ENCODE measurements at places on chromosomes 6 and 20.

GRCh38 chr6:159431750-159432149, 261.3 kb downstream of the SOD2 start:
- DNase-seq: no peak

DNA sequence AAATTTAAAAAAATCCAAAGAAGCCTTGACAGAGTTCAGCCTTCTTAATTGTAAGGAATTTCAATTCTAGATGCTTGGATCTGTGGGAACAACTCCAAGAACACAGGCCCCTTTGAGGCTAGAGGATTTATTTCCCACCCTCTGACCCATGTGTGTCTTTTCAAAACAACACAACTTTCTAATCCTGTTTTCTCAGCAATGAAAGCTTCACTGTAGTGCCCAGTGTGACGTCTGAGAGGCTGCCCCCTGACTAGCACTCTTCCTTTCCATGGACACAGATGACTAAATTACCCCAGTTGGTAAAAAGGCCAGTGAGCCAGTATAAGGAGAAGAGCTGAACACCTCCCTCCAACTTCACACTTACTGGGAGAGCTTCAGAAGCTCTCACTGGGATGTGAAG, 16.5 kb upstream of the CCR6 start:
- no peak for DNase-seq

GRCh38 chr6:15623276-15624116, 39.3 kb downstream of the DTNBP1 start:
- peak; percentile 29 for DNase-seq

DNA sequence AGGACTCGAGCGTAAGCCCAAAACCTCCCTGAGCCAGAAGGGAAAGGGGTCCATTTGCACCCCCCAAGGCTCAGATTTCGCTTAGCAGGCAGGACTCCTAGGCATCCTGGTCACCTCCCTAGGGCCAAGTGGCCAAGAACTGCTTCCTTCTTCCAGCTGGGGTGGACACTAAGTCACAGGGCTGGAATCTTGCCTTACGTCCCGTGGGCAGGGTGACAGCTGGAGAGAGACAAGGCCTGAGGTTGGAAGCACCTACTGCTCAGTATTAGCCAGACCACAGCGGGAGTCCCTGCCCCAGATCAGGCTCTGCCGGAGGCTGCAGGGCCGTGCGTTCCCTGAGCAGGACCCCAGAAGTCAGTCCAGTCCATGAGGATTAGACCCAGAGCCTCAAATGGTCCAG, 19.7 kb downstream of the LAMA5 start:
- no peak for DNase-seq

DNA sequence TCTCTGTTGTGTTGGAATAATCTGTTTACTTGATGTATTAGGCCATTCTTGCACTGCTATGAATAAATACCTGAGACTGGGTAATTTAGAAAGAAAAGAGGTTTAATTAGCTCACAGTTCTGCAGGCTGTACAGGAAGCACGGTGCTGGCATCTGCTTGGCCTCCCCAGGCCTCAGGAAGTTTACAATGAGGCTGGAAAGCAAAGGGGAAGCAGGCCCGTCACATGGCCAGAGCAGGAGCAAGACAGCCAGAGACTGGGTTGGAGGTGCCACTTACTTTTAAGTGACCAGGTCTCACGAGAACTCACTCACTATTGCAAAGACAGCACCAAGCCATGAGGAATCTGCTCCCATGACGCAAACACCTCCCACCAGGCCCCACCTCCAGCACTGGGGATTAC, 50.6 kb upstream of the FUCA2 start:
- DNase-seq: no peak

GRCh38 chr6:167712731-167713475, 113.8 kb upstream of the AFDN start:
- DNase-seq: no peak

GRCh38 chr6:1348675-1349074, 36.8 kb downstream of the FOXQ1 start:
- no peak for DNase-seq

DNA sequence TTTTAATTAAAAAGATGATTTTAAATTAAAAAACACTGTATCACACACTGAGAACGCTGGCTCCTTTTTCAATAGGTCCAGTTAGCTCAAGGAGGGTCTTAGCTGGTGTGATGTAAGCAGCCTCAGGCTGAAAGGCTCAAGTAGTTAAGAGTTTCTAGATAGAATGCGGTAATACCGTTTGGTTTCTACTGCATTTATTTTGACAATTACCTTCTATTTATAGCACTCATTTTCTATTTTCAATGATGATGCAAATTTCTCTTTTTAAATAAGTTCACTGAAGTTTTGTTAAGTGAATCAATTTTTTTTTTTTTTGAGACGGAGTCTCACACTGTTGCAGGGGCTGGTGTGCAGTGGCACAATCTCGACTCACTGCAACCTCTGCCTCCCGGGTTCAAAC, 87.1 kb downstream of the PREX1 start:
- no peak for DNase-seq

DNA sequence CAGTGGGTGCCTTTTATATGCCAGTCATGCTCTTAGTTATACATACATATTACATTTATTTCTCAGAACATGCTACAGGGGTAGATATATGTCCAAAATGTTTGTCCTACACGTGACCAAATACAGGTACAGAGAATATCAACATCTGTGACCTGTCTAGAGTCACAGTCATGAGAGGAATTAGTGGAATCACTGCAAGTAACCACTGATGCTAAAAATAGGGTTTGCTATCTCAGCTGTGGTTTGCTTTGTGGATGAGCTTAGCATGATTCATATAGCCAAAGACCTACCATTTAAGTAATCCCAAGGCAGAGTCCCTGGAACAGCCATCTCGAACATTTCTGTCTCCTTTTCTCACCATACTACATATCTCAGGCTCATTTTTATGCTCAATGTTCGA, 32.3 kb downstream of the GSTA3 start:
- DNase-seq: no peak

DNA sequence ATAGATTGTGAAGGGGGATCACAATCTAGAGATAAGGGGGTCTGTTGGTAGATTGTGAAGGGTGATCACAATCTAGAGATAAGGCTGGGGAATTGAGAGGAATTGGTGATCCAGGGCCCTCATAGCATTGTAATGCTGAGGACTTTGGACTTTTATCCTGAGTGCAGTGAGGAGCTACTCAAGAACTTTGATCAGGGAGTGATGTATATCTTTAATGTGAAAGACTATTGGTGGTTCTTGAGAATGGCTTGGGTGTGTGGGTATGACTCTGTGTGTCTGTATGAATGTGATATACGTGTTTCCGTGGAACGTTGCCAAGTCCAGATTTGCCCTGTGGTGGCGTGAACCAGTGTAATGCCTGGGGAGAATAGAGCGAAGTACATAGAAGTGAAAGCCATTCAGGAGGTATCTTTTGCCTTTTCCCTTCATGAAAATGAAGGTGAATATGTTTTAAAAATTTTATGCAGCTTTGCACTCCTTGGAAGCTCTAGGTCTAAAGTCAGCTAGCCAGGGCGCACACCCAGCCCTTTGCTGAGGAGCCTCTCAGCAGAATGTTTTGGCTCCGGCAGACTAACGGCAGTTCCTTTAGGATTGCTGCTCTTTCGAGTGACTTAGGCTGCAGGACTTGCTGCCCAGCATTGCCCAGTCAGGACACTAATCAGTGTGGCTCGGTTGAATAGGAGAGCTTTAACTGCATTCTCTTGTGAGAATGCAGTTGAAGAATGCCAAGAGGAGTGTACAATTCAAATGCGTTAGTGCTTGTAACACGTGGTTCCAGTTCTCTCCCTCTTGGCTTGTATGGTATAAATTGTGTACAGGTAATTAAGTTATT, 3.5 kb downstream of the ZFAND3 start:
- DNase-seq: no peak

- DNase-seq: no peak
These were observed 199.5 kb upstream of the KCNK16 start for GRCh38 chr6:39521958-39522357.

- DNase-seq: no peak
These were observed 48.5 kb downstream of the BTBD3 start for GRCh38 chr20:11966186-11966585.

GRCh38 chr20:10636326-10636818, 37.4 kb downstream of the JAG1 start:
- no peak for DNase-seq

DNA sequence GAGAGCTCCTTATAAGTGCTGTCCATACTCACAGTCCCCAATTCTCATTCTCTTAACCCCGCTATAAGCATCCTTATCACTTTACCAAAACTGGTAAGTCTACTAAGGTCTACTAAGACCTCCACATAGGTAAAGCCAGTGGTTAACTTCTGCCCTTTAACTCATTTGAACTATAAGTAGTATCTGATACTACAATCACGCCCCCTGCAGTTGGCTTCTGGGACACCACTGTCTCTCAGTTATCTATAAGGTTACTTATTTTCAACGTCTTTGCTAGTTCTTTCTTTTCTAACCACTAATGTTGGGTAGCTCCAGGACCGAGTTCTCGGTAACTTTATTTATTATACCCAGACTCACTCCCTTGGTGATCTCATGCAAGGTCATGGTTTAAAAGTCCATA, 142.6 kb downstream of the ARHGAP18 start:
- DNase-seq: peak; percentile 66

DNA sequence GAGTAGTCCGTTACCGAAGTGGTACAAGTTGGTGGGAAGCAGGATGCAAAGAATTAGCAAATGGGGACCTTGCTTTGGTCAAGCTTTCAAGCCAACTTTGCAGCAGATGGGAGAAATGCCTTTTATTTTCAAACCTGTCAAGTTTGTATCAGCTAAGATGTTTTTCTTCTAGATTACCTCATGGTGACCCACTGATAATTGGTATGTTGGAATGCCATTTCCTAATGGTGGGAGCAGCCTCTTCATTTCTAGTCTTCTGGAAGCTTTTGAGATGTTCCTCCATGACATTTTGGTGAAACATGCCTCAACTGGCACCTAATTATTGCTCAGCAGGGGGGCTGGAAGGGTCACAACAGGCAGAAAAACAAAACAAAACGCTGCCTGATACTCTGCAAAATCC, 43.7 kb downstream of the ADNP start:
- DNase-seq: no peak

GRCh38 chr6:137121401-137121997, 51.9 kb downstream of the IL22RA2 start:
- no peak for DNase-seq

DNA sequence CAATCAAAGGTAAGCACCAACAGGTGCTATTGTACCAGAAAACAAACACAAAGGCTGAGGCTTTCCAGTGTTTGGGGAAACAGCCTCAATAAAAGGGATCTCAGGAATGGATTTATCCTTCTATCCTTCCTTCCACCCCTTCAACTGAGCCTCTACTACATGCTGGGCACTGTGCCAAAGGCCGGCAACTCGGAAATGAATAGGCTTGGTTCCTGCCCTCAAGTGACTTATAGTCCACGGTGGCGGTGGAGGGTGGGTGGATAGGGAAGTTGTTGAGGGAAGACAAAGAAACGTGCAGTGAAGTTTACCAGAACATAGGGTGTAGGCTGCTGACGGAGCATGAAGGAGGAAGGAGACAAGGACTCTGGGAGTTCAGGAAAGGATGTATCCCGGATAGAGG, 73.4 kb upstream of the TAB2 start:
- DNase-seq: no peak

DNA sequence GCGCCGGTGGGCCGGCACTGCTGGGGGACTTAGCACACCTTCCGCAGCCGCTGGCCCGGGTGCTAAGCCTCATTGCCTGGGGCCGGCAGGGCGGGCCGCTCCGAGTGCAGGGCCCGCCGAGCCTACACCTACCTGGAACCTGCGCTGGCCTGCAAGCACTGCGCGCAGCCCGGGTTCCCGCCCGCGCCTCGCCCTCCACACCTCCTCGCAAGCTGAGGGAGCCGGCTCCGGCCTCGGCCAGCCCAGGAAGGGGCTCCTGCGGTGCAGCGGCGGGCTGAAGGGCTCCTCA, 10.7 kb upstream of the MPC1 start:
- DNase-seq: no peak

GRCh38 chr6:113856625-113857555, at the start of gene MARCKS:
Gene MARCKS (plus strand): TSS chr6:113857345. CDS start chr6:113857746, 401 bp downstream.
- peak; percentile 97 for DNase-seq

DNA sequence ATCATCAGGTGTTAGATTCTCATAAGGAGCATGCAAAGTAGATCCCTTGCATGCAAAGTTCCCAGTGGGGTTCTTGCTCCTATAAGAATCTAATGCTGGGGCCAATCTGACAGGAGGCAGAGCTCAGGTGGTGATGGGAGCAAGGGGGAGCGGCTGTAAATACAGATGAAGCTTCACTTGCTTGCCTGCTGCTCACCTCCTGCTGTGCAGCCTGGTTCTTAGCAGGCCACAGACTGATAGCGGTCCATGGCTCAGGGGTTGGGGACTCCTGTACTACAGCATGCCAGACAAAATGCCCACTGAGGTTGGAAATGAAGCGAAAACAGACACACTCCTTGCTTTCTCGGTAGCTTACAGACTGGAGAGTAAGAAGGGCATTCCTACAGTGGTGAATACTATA, 386.8 kb downstream of the PLCB1 start:
- DNase-seq: no peak

DNA sequence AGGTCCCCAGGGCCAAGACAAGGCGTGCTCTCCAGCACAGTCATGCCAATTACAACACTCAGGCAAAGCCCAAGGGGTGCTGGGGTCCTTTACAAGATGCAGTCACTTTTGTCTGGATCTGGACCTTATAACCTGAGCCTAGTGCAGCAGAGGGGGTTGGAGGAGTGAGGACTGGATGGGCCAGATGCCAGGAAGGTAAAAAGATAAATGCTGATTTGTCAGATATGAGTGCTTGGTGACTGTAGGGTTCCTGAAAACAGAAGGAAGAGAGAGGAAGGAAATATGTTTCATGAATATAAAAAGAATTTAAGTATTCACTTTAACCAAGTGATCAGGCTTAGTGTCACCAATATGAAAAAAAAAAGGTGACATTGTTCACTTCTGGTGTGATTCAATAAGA, 43.4 kb upstream of the TFAP2A start:
- DNase-seq: no peak

GRCh38 chr6:44725070-44725469, 337.6 kb downstream of the CDC5L start:
- DNase-seq: peak; percentile 21

DNA sequence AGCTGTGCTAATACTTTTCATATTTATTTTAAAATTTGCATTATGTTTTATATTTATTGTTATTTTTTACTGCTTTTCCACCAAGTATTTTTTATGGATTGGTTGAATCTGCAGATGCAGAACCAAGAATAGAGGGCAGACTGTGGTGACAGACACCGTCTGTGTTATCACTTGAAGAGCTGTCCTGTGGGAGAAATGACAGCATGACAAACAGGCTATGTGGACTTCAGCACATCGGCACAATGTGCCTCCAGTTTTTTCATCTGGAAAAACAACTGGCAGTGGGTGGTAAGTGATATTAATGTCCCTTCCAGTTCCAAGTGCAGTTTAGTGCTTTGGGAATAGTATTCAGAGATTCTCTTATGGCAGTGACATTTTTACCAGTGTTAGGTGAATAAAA, 492.9 kb downstream of the PRKN start:
- no peak for DNase-seq

DNA sequence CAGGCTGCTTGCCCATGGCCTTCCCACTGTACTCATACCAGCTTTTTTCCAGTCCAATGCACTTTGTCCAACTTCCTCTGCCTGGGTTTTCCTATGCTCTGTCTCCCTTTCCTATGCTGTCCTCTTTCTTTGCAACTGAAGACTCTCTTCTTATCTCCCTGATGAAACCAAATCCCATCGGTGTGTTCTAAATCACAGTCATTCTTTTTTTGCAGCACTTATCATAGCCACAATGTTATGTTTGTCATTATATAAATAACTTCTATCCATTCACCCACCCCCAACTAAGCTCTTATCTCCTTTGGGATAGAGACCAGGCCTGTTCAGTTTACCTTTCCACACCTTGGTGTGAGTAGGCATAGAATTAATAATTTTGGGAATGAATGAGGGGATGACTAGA, 121.0 kb downstream of the GPX5 start:
- no peak for DNase-seq
